ENCODE measurements at places on chromosomes 2 and 18.

GRCh38 chr2:158688721-158689120 lies 106.4 kb upstream of the DAPL1 start:
- no peaks in the 10 kb centered on the region for H3K4me1 ChIP-seq
- no peaks in the 10 kb centered on the region for H3K36me3 ChIP-seq
- no peak overlapping the region for H3K4me3 ChIP-seq
- no peaks in the 10 kb centered on the region for H3K27me3 ChIP-seq
- no peak overlapping the region for H3K27ac ChIP-seq
- DNase-seq: no peak

DNA sequence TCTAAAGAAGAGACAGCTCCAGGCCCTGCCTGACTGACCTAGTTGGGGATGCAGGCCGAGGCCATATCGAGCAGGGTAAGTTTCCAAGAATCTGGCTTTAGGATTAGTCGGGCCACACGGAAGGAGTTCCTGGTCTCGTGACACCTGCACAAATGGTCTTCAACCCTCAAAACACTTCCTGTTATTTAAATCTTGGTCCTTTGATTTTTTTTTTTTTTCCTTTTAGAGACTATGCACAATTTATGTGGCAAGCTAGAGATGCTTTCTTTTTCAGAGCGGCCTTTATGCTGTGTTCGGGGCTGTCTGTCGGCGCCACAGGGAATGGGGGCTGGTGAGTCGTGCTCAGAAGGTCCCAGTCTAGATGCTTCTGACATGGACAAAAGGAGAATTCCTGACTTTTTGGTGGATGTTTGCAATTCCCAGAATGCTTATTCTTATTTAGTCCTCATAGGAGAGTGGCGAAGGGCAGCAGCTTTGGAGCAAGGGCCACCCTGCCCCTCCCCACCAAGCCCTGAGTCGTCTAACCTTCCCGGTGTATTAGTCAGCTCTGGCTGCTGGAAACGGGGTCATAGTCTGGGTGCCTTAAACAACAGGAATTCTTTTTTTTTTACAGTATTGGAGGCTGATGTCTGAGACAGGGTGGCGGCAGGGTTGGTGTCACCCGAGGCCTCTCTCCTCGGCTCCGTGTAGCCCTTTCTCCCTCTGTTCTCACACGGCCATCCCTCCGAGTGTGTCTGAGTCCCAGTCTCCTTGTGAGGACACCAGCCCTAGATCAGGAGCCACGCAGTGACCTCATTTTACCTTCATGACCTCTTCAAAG lies 27.4 kb downstream of the HPCAL1 start:
- peak; percentile 85 for DNase-seq
- no peaks in the 10 kb centered on the region for H3K36me3 ChIP-seq
- H3K4me3 ChIP-seq: peak overlapping the region; percentile 29
- H3K27me3 ChIP-seq: no peaks in the 10 kb centered on the region

DNA sequence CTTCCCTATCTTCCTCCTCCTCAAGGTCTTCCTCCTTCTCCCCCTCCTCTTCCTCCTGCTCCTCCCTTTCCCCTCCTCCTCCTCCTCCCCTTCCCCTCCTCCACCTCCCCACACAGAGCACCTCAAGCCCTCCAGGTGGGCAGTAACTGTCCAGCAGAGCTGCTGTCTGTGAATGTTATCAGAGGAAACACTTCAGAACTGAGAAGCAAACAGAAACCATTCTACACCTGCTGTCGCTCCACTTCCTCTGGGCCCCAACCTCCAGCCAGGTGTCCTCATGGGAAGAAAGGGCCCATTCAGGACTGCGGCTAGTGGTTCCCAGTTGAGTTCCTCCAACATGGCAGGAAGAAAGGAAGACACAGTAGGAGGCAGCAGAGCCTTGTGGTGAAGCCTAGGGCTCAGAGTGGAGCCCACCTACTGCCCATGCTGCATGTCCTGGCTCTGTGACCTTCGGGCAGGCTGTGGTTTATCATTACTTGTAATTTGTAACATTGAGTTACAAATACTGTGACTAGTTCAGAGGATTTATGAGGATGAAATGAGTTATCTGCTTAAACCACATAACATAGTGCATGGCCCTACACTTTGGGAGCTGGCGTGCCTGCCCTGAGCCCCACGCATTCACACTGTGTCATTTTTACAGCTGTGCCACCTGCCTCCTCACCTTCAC lies 165.9 kb upstream of the ID2 start:
- no peak for DNase-seq
- peak overlapping the region; percentile 33 for H3K27ac ChIP-seq
- no peak overlapping the region for H3K4me3 ChIP-seq
- no peaks in the 10 kb centered on the region for H3K4me1 ChIP-seq

GRCh38 chr18:57446322-57446721 lies 11.1 kb downstream of the ONECUT2 start:
- DNase-seq: no peak
- H3K4me1 ChIP-seq: no peaks in the 10 kb centered on the region
- H3K27ac ChIP-seq: no peak overlapping the region
- H3K4me3 ChIP-seq: no peak overlapping the region
- no peaks in the 10 kb centered on the region for H3K36me3 ChIP-seq

DNA sequence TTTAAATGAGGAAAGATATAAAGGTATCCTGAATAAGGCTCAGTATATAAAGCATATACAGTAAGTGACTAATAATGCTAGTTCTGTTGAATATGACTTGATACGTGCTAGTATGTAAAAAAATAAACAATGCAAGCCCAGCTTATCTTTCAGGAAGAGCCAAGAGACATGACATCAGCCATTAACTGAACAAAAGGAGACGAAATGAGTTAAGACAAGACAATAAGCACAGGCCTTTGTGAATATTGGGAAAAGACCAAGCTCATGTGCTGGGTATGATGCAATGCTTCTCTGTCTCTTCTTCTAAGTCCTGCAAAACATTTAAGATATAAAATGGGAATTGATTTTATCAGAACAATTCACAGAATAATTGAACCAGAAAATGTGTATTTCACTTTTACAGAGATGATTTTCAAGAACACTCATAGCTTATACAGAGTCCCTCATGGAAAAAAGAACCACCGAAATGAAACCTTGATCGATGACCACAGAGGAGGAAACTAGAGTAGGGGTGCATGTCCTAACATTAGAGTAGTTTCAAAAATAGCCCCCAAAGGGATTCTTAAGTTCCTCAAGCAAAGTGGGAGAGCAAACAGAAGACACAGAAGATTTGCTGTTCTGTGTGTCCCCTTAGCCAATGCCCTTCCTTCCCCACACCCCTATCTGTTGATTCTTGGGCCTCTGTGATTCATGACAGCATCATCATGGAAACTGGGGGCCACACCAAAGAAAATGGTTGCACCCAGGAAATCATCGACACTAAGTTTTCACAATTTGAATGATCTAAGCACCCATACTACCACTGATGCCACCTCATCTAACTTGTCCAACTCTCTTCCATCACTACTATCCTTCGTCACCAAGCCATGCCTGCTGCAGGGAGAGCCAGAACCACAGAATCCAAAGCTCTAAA lies 68.0 kb upstream of the CRIM1 start:
- no peak for DNase-seq
- no peak overlapping the region for H3K27ac ChIP-seq
- no peaks in the 10 kb centered on the region for H3K4me1 ChIP-seq
- H3K36me3 ChIP-seq: no peaks in the 10 kb centered on the region

All from Peyer's patch (tissue), 4 donors.